ENCODE measurements at places on chromosomes 7 and 10.

DNA sequence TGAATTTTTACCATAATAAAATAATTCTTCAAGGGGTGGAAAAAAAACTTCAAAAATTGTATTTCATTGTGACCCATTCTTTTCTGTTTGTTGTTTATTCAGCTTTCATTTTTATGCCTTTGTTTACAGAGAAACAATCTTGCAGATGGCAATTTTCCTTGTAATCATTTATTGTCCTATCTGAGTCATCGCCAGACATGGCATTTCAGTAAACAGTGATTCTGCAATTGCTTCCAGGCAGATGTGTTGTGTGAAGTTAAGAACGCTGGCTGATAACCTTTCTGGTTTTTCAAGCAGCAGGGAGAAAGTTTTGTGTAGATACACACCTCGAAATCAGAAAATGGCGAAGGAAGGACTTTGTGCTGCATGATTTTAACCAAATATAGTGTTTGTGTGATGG is 80.7 kb upstream of the RPA3 start:
- DNase-seq: no peak

DNA sequence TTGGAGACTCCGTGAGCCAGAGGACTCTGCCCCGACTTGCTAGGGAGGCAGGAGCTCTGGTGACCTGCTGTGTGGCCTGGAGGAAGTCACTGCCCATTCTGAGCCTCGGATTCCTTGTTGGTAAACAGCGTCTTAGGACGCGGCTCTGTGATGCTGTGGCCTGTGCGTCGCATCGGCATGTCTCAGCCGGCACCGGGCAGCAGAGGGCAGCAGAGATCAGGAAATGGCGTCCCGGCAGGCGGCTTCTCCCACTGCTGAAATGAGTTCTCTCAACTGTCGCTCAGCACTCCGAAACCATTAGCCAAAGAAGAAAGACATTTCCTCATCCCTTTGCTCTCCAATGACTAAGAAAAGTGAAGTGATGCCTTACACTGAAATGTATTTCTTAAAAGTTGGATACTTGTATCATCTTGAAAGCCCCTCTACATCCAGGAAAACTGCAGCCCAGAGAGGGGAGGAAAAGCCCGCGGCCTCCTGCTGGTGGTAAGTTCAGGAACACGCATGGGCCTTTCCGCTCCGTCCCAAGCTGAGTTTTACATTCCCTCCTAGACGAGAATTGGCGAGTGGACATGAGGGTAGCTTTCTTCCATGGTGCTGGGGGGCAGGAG is 91.7 kb downstream of the WDR11 start:
- no peak for DNase-seq

DNA sequence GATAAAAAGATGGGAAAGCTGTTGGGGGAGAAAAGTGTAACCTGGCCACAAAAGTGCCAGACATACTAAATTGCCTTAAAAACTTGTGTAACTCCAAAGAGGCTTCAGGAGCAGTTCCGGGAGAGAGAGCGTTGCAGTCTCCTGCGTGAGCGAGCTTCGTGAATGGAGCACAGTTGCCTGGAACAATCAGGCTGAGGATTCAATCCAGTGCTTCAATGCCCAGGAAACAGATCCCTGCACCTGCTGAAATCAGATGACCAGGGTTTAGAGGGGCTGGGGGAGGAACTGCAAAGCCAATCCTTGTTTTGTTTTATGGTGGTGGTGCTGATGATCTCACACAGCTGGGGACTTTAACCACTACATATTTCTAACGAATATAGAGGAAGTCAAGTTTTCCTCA is 398.3 kb downstream of the DPP6 start:
- no peak for DNase-seq

DNA sequence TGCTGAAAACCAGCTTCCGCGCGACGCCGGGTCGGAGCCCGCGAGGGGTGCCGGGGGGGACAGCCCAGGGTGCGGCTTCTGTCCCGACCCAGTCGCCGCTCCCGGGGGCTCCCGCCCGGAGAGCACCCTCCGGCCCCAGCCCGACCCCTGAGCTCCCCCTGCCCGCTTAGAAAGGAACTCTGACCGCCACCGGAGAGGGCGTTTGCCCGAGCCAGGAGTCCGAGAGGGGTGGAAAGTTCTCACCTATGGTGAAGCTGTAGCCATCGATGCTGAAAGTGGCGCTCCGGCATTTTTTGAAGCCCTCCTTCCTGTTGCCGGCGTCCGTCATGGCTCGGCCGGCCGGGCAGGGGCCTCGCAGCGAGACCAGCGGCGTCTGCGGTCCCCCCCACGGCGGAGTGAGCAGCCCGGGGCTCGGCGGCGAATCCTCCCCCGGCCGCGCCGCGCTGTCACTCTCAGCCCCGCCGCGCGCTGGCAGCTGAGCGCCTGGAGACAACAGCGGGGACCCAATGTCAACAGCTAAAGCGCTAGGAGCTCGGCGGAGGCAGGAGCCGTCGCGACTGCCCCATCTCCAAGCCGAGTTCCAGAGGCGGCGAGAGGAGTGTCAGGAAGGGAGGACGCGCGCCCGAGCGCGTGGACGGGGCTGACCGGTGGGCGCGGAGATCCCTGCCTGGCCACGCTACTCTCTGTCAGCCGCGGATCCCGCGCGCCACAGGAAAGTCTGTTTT is 191.6 kb downstream of the LSM5 start:
- no peak for DNase-seq

DNA sequence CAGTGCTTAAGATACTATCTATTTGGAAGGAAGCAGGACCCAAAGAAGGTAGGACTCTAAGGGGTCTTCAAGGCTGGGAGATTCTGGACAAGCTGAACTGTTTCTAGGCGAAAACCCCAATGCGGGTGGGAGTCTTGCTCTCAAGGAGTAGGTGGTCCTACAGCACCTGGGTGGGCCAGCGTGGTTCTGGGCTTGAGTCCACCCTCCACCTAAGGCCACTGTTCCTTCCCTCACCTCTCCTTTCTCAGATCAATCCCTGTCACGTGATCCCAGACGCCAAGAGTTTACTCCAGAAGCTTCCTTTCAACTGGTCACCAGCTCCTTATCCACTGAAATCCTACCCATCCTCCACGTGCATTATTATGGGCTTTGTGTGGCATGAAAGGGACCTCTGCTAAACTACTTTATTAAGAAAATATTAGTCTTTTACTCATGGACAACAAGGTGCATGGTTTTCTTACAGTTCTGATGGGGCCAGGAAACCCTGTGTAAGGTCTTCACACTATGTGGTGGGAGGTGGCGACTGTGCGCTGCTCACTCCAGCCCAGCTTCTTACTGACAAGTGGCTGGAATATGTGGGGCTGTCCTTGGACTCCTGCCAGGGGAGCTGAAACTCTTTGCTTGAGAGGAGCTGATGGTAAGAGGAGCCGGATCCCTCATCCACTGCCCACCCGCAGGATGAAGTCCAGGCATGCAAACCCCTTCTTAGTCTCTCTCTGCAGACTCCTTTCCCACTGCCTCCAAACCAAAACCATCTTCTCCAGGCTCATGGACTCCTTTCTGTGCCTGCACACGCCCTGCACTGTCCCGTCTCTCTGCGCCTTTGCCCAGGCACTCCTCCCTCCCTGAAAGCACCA is 1.6 kb downstream of the ZNF746 start:
- DNase-seq: no peak

- DNase-seq: no peak
These were observed 89.6 kb downstream of the CACNB2 start for GRCh38 chr10:18229826-18230225.

GRCh38 chr10:115947104-115947503 is 325.9 kb downstream of the GFRA1 start:
- DNase-seq: no peak

DNA sequence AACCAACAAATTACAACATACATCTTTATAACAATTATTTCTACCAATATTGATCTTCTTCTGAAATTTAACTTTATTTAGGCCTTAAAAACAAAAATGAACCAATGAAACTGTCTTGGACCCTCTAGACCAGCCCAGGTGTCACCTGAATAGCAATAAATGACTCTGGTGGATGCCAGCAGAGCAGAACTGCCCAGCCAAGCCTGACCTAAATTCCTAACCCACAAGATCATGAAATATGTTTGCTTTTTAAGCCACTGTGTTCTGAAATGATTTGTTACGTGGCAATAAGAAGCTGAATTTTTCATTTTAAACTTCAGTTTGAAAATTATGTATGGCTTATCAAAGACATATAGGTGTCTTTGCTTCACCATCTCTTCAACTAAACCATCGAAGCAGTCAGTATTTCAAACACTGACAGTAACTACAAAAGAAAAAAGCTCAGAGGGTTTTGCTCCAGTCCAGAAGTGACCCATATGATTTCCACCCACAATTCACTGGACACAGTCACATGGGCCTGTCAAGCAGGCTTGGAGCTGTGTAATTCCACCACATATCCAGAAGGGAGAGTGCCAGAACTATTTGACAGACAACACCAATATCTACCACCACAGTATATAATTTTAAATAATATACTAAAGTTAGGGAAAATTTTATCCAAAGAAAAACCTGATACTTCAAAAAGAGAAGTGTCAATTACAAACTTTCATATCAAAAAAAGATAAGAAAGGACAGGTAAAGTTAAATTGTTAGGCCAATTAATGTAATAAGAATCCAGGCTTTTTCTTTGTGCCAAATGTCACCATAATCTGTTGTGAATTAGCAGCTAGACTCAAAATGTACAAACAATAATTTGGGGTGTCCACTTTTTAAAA is 94.5 kb downstream of the KMT2C start:
- DNase-seq: no peak

DNA sequence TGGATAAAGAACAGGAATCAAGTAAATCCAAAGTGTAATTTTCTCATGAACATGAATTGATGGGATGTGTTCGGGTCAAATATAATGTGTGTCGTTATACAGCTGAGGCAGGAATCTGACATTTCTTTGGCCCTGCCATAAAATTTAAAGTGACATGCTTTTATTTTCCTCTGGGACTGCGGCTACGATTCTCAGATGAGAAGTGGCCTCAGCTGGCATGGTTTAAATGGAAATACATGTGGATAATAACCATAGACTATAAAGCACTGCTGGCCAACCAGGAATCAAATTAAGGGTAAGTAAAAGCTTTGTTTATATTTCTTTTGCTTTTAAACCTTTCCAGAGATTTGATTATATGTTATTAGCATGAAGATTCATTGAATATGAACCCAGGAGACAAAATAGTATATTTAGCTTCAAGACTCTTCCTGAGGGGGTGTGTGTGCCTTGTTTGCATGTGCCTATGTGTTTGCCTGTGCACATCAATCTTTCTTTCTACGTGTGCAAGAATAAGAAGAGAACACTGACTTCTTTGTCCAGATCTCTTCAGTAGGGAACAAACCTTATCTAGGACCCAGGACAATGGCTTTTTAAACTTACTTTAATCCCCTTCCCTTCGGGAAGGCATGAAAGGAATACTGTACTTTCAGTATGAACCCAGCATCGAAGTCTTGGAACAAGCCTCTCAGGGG is 629.0 kb upstream of the PFKP start:
- DNase-seq: no peak

DNA sequence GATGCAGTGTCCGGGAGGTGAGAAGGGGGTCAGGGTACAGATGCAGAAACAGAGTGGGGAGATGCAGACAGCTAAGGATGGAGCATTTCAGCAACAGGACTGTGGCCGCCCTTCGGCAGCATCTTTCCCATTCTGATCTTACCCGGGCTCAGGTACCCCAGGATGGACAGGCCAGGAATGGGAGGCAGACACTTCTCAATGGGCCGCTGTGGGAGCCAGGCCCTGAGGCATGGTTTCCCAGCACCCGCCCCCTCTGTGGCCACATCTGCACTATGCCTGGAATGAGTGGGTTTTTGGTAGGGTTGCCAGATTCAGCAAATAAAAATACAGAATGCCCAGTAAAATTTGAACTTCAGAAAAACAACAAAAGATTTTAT is 105.2 kb upstream of the CTBP2 start:
- DNase-seq: no peak

- no peak for DNase-seq
These were observed 10.7 kb downstream of the SEMA3D start for GRCh38 chr7:85176197-85176596.

DNA sequence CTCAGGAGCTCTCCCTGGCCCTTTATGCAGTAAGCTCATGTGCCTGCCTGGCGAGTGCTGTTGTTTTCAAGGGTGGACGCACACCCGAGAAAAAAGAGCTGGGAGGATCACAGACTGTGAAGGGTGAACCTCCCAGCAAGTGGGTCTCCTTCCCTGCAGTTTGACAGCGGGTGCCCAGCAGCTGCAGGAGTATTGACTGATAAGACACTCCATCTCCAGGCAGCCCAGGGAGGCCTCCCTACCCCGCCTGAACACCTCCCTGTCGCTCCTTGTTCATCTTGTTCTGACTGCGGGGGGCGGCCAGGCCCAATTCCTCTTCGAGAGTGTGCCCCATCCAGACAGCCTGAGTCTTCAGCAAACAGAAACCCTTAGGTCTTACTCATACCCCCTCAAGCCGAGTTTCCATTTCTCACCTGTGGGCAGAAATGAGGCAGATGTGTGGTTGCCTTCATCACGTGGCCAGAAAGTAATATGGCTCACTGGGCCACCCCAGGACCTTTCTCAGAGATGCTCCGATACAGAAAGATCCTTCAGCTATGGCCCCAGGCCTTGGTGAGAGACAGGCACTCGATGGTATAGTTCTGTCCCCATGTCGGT is 17.2 kb downstream of the MDH2 start:
- DNase-seq: no peak

DNA sequence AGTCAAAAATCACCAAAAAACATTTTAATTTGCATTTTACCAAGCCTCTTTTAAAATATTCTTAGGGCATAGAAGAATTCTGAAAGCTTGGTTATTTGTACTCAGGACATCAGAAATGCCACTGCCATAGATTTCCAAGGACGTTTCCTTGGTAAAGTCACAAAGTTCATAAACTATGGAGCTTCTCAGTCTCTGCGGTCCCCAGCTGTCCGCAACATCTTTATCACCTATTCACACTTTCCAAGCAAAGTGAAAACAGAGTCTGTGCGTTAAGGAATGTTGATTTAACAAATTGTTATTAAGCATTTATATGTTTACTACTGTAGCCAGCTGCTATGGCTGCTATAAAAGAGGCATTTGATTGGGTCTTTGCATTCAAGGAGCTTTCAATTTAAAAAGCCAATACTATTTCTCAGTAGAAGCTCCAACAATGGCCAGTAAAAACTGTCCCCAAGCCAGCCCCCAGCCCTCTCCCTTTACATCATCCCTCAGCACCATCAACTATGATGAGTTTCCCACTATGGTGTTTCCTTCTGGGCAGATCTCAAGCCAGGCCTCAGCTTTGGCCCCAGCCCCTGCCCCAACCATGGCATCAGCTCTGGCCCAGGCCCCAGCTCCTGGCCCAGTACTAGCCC is 36.8 kb downstream of the CADPS2 start:
- no peak for DNase-seq

DNA sequence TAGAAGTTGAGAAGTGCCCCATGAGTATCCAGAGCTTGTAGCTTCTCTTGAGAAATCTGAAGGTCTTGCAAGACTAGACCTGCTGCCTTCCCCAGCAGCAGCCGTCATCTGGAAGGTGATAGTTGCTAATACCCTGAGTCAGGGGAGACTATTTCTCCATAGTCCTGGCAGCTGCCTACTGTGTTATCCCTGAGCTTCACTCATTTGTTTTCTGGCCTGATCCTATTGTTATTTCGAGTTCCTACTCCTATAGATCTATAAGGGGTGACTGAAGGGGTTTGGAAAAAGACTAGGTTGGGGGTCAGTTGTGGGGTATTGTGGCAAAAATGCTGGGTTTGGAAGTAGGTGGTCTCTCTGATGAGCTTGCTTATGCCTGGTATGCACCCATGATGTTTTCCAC is 297.8 kb downstream of the CNTNAP2 start:
- no peak for DNase-seq

GRCh38 chr10:88037623-88038022 is 174.2 kb downstream of the PTEN start:
- no peak for DNase-seq

- no peak for DNase-seq
These were observed 94.0 kb downstream of the C10orf105 start for GRCh38 chr10:71625445-71626175.

GRCh38 chr10:76125900-76126299 is 694.5 kb downstream of the LRMDA start:
- DNase-seq: no peak

Data from GF-D8 (cell line).